Stimulated activated CD4-positive, alpha-beta T cell treated with anti-CD3 and anti-CD28 coated beads, Interleukin-4, amount 100 ng/mL, for 4 hours (primary cell): ENCODE measurements at places on chromosomes 6 and 20.

- DNase-seq, result no peak
These were observed 10.4 kb downstream of the SRXN1 start for GRCh38 chr20:642398-643174.

DNA sequence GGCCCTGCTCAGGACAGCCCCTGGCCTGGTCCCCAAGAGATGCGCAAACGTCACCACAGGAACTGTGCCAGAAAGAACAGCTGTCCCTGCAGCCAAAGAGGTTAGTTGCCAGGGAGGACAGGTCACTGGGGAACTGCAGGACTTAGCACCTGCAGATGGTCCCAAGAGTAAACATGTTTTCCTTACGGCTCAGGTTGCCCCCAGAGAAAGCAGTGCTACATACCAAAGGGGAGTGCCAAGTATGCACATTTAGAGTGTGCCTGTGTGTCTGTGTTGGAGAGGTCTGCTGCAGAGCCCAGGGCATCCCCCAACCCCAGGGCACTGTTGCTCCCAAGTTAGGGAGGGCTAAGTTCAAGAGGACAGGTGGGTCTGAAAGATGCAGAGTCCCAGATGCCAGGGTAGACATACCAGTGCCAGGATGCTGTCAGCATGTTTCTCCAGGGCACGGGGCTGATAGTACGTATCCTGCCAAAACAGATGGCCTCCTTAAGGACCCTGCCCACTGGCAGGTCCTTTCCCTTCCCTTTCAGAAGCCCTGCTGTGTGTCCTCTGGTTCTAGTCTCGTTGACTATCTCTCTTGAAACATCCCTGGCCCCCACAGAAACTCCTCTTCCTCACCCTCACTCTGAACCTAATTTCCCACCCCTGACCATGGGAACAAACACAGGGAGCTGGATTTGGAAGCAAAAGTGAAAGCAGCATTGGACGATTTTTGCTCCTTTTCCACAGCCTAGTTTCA lies 1.3 kb downstream of the ABHD16A start:
- DNase-seq, result no peak

- no peak for DNase-seq
These were observed 11.0 kb upstream of the FOXO3 start for GRCh38 chr6:108549741-108550140.

- DNase-seq, result no peak
These were observed 30.7 kb downstream of the SLC35D3 start for GRCh38 chr6:136952714-136953260.

- DNase-seq, result no peak
These were observed 668 bp upstream of the RPP40 start for GRCh38 chr6:5004373-5005037.

DNA sequence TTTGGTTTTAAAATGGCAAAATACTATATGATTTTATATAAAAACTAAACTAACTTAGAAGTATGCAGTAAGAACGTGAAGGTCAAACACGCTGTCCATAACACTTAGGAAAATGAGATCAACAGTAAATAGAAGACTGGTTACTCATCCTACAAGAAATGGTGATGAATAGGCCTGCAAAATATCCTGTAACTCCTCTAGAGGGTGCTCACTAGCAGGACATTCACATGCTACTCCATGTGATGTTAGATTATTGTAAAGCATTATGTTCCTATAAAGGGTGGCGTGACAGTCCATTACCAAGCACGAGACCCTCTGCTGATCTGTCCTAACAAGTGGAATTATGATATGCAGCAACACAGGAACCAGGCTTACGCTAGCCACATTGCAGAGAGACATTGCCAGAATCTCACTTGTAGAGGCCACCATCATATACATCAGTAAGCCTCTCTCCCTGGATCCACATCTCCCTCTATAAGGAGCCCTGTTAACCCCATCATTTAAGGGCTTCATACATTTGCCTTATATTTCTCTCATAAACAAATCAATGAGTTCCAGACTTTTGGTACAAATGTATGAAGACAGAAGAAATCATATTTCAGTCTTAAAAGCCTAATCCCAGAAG lies 18.0 kb upstream of the DEFB129 start:
- DNase-seq, result no peak

DNA sequence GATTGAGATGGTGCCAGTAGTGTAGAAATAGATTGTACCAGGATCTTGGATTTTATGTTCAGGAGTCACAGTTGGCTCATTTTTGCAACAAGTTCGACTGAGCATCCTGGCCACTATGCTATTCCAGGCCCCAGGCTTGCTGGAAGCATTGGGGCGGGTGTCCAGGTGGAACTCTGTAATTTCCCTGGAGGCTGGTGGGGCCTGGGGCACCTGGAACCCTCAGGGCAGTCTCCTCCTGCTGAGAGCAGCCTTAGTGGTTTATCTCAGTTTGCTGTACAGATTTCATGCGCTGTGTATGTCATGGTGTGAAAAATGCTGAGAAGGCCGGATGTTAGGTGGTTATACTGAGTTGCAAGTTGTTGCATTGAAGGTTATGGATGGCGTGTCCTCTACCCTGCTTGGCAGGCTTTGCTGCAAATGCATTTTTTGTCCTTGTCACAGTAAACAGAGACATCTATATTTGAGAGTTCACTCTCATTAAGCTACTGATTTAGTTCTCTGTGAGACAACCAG lies 135.1 kb upstream of the MYLIP start:
- DNase-seq, result no peak

- DNase-seq, result no peak
These were observed 76.1 kb upstream of the TPD52L1 start for GRCh38 chr6:125077453-125077852.

GRCh38 chr6:3899061-3899460 lies 49.9 kb downstream of the FAM50B start:
- DNase-seq, result no peak

GRCh38 chr6:44041461-44042260 lies 85.6 kb downstream of the MRPL14 start:
- DNase-seq, result no peak

GRCh38 chr6:40440053-40440452 lies 147.1 kb downstream of the LRFN2 start:
- no peak for DNase-seq

GRCh38 chr6:154885214-154885613 lies 109.9 kb upstream of the TIAM2 start:
- no peak for DNase-seq

GRCh38 chr20:1933465-1933870 lies 38.3 kb downstream of the SIRPA start:
- no peak for DNase-seq

GRCh38 chr6:12132351-12133222 lies 120.5 kb downstream of the HIVEP1 start:
- no peak for DNase-seq

DNA sequence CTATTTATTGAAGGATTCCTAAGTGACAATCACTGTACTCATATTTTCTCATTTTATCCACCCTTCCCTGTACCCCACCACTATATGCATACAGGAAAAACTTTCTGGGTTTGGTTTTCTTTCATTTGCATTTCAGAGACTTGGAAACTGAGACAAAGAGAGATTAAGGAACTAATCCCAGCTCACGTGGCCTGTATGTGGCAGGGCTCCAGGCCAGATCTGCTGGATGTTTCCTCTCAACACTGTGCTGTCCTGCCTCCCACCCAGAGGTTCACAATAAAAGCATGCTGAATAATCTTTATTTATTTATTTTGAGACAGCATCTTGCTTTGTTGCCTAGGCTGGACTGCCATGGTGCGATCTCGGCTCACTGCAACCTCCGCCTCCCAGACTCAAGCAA lies 50.2 kb downstream of the CEP162 start:
- no peak for DNase-seq

DNA sequence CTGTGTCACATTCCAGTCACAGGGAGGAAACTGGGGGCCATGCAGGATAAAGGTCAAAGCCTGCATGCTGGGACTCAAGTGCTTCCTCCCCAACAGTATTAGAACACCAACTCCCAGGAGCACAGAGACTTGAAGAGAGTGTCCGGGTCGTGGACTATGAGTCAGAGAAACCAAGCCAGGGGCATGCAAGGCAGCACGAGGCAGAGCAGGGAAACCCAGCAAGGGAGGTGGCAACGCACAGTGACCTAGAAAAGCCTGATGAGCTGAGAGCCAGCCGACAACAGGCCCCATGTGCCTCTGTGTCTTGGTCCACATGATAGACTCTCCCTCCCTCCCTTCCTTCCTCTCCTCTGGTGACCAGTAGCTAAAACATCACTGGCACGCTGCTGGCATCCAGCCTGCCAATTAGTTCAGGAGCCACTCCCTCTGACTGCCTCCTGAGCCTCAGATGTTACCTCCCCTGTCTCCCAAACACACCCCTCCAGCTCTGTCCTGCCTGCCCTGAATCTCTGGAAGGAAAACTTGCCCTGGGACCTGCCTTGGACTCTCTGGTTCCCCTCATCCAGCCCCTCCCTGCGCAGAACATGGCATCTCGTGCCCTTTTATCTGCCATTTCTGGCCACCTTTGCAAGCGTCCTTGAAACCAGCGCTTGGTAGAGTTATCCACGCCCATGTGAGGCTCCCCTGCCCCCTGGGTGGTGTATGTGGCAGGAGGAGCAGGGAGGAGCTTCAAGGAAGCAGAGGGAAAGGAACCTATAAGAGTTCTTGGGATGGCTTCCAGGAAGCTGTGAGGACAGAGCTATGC lies 16.2 kb upstream of the RNF39 start:
- no peak for DNase-seq

DNA sequence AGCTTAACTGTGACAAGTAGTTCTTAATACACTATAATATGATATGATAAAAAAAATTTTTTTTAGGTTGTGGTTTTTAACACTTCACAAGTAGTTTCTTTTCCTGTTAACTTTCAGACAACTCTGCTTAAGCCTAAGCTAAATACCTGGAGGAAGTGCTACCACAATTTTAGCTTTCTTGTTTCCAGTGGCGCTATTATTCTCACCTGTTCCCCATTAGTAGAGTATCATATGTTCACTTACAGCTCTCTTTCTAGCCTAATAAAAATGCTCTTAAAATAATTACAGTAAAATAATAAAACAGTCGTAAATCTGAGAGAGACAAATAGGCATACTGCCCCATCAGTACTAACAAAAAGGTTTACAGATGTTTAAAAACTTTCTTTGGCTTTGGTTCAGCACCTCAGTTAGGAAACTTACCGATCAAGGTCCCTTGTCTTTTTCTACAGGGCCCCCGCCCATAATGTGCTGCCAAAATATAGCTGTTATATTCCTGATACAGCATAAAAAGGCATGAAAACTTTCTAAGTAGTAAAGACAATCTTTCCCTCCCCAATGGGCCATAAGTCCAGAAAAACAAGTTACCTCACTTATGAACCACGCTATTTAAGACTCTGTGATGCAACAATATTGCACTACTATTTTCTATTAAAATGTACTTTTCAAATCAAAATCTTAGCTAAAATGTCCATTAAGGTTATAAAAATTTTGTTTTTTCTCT lies 57.9 kb downstream of the SESN1 start:
- DNase-seq, result no peak

GRCh38 chr20:39263076-39263475 lies 300.9 kb downstream of the DHX35 start:
- DNase-seq, result no peak

- DNase-seq, result no peak
These were observed 4.9 kb downstream of the BTBD3 start for GRCh38 chr20:11922561-11922960.

GRCh38 chr6:42378125-42378524 lies 73.6 kb downstream of the TRERF1 start:
- DNase-seq, result no peak
